ENCODE measurements at places on chromosomes 4 and X.
A peak's percentile ranks its signal among the peaks of the same experiment; 100 is the strongest.

GRCh38 chr4:84826681-84827080, 139.8 kb downstream of the WDFY3 start:
- no peak for DNase-seq

- peak; percentile 4 for DNase-seq
Measured at GRCh38 chrX:153539171-153539978, 21.9 kb downstream of the ATP2B3 start.

- no peak for DNase-seq
Measured at GRCh38 chr4:110124711-110125110, 73.7 kb downstream of the ELOVL6 start.

DNA sequence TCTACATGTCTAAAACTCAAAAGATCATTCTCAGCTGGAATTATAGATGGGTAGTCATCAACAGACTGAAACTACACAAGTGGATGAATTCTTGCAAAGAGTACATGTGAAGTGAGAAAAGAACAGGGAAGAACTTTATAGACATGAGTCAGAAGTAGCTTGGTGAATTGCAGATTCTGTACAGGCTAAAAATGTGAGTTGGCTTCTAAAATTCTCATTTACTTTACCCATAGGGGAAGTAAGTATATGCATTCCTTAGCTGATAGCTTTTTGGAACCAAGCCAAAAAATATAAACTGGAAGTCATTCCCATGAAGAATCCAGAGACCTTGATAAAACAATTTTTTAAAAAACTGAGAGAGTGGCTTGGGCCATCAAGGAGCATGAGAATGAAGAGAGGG, 584.2 kb upstream of the FTHL17 start:
- DNase-seq: no peak

DNA sequence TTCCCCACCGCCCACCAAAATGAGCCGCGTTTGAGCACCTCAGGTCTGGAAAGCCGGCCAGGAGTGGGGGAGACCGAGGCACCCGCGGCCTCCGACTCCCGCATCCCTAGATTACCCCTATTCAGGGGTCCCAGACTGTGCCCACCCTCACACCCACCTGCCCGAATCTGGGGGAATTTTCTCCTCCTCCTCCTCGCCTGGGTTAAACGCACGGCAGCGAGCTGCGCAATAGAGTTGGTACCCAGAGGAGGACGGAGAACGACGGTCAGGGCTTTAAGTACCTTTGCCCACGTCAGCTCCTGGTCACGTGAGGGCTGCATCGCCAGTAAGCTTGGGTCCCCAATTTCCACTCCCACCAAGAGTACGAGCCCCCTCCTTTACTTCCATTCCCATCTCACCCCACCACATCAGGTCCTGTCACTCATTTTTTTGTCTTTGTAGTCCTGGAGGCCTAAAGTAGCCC, at the start of gene ARMCX2:
Gene ARMCX2, minus strand, starts transcription at position 250 of the 463 bp plus-strand sequence. CDS start 2,262 bp downstream, outside the sequence.
- peak; percentile 58 for DNase-seq

DNA sequence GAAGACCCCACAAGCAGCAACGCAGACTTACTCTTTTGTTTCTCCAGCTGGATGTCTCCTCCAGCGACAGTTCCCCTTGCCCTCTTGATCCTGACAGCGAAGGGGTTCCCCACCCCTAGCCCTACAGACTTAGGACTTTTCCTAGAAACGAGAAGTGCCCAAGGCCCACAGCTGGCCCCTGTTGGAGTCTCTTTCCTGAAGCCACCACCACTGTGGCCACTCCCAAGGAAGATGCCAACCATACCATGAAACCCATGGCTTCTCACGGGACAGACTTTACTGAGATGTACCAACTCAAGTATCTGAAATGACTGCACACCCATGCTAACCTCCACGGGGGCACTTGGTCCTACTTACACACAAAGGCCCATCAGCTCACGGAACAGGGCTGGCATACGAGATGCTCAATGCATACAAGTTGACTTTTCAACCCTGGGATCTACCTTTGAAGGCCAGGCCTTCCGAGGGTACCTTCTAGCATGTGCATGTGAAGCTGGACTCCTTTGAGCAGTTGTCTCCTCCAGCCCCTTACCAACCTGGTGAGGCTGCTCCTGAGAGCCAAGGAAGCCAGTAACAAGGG, 924 bp upstream of the IRAK1 start:
- DNase-seq: no peak

DNA sequence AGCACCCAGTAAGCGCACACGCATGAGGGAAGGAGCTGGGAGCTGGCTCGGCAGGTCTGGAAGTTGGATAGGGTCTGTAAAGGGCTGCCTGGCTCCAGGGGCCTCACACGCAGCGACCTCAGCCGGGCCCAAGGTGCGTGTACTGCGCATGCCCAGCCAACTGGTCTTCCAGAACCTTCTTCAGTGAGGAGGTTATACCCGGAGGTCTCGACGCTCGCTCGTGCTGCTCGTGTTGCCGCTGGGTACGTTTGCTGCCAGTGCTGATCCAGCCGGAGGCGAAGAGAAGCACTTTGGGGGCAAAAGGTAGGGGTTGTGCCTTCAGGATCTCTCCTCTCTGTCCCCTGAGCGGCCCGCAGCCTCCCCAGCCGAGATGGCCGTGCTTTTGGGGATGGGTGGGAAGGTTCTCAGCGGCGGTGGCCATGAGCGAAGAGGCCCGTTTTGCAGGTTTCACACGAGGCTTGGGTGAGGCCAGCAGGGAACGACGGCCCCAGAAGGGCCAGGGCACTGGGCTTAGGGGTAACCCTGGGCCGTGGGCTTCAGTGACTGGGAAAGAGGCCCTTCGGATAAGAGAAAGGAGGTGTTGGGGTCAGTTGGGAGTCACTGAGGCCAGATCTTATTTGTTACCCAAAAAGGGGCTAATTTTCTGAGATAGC, 3.8 kb upstream of the CXCL9 start:
- no peak for DNase-seq

- no peak for DNase-seq
Measured at GRCh38 chr4:186755550-186756519, 32.2 kb upstream of the FAT1 start.

- no peak for DNase-seq
Measured at GRCh38 chr4:75752637-75753036, 28.3 kb downstream of the USO1 start.

DNA sequence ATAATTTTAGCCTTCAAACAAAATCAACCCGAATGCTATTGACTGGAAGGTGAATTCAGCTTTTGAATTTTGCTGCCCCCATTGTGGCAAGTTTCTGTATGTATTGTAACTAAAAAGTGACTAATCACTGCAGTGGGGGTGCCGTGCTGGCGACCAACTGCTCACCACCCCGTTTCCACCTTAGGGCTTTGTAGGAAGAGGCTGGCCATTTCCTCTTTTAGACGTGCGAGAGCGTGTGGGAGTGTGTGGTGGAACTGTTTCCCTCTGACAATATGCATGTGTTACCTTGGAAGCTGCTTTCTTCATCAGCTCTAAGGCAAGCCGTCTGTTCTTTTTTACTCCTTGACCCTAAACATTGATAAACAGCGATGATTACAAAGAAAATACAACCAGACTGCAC, 78.8 kb downstream of the SEL1L3 start:
- DNase-seq: no peak

- DNase-seq: no peak
Measured at GRCh38 chr4:48315728-48316630, 25.4 kb upstream of the SLAIN2 start.

GRCh38 chr4:90840828-90841227, 713.6 kb downstream of the CCSER1 start:
- DNase-seq: no peak

DNA sequence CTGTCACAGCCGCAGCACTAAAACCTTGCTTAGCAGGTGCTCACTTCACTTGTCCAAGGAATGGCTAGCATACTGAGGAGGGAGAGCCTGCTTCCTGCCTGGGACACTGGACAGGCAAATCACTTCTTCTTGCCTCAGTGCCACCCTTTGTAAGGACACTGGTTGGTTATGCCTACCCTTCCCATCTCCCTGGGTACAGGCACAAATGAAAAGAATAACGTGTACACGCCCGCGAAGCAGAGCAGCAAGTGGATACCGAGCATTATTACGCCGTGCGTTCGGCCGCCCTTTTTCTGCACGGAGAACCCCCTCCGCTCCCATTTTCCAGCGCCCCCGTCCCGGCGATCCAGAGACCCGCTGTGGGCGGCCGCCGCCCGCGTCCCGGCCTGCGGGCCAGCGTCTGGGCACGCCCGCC, 338 bp upstream of the KLHL2 start:
- DNase-seq: no peak

DNA sequence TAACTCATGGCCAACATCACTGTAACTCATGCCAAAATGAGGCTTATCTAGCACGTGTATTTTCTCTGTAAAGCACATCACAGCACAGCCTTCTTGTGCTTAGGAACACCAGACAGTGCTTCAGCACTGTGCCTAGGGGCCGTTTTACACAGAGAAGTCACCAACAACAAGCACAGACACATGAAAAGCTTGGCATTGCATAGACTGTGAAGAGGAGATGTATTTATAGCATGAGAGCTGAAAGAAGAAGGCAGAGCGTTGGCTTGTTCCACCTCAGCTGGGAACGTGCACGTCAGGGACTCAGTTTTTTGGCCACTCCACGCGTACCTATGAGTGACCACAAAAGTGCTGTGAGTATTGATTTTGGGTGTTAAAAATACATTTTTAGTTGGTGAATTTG, 116.3 kb upstream of the SFRP2 start:
- DNase-seq: no peak

All from AG09319 (cell line).